ENCODE measurements at places on chromosomes 11 and 22. TPM values are rescaled to one million over a fixed set of nuclear protein-coding genes. Genes with fewer than 3 reads are reported as not detected.
A peak's percentile ranks its signal among the peaks of the same experiment; 100 is the strongest.

GRCh38 chr11:120279502-120279901 is 39.6 kb downstream of the POU2F3 start:
- no peak for DNase-seq

- no peak for DNase-seq
These were observed 222.9 kb downstream of the NTM start for GRCh38 chr11:131593301-131593700.

DNA sequence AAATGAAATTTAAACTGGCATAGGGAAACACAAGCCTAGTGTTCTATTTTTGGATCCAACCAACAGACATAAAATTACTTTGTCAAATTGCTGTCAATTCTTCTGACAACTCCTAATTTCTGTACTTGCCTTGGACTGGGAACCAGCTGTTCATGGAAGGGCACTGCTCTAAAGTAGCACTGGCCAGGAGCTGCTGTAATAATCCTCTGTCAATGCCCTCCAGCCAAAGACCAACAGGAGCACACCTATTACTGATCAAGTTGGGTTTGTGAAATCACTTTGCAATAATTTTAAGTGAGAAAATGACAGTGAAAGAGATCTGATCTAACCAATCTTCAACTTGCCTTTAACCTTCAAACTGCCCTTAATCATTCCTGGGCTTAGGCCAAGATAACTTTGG is 18.9 kb upstream of the TMEM123 start:
- no peak for DNase-seq

DNA sequence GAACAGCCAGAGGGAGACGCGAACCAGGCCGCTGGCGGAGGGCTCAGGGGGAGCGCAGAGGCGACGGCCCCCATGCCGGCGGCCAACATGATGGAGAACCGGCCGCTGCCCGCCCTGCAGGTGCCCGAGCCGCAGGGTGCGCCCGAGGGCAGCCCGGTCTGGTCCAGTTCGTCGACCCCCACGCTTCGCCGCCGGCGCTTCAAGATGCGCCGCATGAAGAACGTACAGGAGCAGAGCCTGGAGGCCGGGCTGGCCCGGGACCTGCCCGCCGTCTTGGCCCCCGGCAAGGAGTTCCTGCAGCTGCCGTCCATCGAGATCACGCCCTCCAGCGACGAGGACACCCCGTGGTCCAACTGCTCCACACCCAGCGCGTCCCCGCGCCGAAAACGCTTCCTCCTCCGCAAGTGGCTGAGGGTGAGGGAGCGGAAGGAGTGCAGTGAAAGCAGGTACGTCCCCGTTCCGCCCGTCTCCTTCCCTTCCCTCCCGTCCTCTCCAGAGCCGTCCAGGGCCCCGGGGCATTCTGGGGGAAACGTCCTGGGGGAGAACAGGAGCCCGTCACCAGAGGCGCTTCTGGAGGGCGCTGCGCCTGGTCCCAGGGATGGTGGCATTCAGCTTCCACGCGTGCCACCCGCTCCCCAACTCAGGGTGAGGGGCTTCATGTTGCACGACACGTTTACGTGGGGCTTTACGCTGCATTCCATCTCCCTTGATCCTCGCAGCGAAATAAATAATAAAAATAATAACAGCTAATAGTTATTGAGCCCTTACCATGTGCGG is 840 bp downstream of the GRAMD1B start:
- peak; percentile 44 for DNase-seq

GRCh38 chr11:119539583-119539982 is 116.6 kb upstream of the THY1 start:
- no peak for DNase-seq

- DNase-seq, result no peak
These were observed 106.6 kb downstream of the PRR5L start for GRCh38 chr11:36402568-36403170.

GRCh38 chr22:33726294-33726734 is 194.0 kb downstream of the LARGE1 start:
- DNase-seq, result peak; percentile 27

The OR51D1 gene
- 3.1 TPM for total RNA-seq

The SYCE3 gene
- total RNA-seq, result not detected

The SGSM1 gene
- 1.2 TPM for total RNA-seq

The MMP10 gene
- total RNA-seq, result 26.0 TPM
